SHP77 treated with DMSO at 0.1 percent for 48 hours (cell line): ENCODE measurements at places on chromosomes 16 and 17.

GRCh38 chr17:7893187-7893880, 4.7 kb downstream of the CHD3 start:
- no peak for DNase-seq

DNA sequence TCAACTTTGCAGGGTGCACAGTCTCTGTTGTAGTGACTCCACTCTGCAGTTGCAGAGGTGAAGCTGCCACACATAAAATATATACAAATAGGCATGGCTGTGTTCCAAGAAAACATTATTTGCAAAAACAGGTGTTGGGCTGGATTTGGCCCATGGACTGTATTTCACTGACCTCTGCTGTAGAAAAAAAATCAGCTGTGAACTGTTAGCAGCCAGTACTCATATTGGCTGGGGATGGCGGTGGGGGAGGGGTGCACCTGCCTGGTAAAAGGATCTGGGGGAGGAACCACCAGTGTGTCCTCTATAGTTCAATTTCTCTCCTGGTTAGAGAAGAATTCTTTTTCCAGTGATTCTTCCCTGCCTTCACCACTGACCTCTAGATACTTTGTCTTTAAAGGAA, 50.0 kb downstream of the SHISA9 start:
- DNase-seq = no peak

GRCh38 chr17:65039336-65039988, 17.1 kb downstream of the GNA13 start:
- no peak for DNase-seq

DNA sequence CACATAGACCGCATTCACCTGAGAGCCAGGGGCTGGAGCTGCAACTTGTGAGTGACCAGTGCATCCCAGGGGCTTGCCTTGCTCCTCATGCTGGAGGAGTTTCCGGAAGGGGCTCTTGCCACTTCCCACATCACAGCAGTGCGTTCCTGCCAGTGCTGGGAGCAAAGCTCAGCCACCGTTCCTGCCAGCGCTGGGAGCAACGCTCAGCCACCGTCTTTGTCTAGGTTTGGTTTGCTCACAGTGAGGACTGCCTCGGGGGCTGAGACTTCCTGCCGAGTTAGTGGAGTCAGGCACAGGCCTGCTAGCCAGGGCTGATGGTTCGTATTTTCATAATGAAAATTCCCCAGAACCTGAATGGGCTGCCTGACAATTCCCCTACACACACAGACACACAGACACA, 5.4 kb upstream of the CHRNE start:
- DNase-seq = no peak

DNA sequence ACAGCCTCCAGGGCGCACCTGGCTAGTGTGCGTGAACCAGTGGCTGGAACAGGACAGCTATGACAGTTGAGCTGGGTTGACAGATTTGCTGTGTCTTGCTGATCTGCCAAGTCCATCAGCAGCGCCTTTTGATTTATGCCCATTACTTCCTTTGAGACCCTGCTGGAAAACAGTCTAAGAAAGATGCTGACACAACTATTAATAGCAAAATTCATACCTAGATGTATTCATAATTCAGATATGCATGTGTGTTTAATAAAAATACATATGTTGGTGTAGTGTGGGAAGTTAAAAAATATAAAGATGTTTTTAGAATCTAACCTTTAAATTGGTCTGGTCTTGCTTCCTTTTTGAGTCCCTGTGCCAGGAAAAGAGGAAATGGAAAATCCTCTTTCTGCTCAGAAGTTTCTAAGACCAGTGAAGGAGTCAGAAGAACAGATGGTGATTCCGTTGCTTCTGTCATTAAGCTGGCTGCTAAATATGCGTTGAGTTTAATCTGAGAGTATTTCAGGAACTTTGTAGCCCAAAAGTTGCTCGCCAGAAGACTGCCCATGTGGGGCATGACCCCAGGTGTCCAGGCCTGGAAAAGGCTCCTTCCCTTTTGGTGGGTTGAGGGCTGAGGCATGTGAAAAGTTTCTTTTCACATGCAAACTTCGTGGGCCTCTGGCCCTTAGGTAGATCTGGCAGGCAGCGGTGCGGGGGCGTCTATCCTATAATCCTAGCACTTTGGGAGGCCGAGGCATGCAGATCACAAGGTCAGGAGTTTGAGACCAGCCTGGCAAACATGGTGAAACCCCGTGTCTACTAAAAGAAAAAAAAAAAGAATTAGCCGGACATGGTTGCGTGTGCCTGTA, 40.0 kb upstream of the ENDOV start:
- DNase-seq = no peak

- no peak for DNase-seq
Measured at GRCh38 chr17:68737761-68738443, 136.7 kb upstream of the FAM20A start.

GRCh38 chr17:28759256-28759865, 15.6 kb downstream of the TRAF4 start:
- DNase-seq = no peak

- no peak for DNase-seq
Measured at GRCh38 chr17:34172390-34172918, 82.6 kb upstream of the CCL2 start.

DNA sequence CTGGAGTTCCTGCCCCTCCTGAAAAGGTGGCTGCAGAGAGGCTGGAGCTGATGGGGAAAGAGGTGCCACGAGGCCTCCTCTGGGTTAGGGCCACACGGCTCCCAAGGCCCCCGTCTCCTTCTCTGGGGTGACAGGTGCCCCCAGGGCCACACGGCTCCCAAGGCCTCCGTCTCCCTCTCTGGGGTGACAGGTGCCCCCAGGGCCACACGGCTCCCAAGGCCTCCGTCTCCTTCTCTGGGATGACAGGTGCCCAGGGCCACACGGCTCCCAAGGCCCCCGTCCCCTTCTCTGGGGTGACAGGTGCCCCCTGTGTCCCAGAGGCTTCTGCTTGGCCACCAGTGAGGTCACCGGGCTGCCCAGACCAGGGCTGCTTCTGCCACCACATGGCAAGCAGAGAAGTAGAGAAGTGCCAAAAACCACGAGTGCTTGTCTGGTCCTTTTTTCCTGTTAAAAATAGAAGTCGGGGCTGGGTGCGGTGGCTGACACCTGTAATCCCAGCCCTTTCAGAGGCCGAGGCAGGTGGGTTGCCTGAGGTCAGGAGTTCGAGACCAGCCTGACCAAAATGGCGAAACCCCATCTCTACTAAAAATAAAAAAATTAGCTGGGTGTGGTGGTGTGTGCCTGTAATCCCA, 4.1 kb downstream of the CAPN15 start:
- DNase-seq = no peak

- DNase-seq = no peak
Measured at GRCh38 chr16:49886554-49887094, 30.7 kb upstream of the ZNF423 start.
